ENCODE measurements at places on chromosomes 16 and 17.

DNA sequence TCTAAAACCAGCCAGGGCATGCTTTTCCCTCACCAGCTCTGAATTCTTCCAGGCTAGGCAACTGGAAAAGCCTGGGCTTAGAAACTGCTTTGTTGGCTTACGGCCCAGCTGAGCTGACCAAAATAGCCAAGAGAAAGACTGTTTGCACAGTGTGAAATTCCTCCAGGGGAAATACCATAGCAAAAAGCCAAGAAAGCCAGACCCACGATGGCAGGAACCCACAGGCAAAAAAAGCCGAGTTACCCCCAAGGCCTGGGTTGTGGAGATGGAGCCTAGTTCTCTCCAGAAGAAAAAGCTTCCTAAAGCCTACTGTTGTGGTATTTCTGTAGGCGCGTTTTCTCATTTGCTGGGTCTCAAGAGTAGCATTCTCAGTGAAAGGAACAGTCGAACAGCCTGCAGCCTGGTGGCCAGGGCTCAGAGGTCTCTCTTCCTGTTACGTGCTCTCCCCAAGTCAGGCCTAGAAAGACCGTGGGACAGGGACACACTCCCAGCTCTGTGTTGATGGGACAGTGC, 9.2 kb downstream of the SP2 start:
- DNase-seq = no peak

DNA sequence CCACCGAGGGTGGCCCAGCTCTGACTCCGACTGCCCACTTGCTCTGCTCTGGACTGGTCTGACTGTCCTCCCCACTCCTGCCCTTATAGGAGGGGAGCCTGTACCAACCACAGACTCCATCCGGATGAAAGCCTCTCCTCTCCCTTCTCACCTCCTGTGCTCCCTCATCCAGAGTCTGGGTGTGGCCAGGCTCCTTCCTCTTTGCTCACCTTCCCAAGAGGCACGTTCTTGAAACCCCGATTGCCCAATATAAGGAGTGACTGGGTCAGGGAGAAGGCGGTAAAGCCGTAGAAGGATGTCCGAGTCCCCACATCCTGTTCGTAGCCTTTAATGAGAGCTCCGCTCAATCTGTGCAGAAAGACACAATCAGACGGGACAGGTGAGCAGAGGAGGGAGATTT, 17.1 kb downstream of the ST6GALNAC1 start:
- DNase-seq = no peak

DNA sequence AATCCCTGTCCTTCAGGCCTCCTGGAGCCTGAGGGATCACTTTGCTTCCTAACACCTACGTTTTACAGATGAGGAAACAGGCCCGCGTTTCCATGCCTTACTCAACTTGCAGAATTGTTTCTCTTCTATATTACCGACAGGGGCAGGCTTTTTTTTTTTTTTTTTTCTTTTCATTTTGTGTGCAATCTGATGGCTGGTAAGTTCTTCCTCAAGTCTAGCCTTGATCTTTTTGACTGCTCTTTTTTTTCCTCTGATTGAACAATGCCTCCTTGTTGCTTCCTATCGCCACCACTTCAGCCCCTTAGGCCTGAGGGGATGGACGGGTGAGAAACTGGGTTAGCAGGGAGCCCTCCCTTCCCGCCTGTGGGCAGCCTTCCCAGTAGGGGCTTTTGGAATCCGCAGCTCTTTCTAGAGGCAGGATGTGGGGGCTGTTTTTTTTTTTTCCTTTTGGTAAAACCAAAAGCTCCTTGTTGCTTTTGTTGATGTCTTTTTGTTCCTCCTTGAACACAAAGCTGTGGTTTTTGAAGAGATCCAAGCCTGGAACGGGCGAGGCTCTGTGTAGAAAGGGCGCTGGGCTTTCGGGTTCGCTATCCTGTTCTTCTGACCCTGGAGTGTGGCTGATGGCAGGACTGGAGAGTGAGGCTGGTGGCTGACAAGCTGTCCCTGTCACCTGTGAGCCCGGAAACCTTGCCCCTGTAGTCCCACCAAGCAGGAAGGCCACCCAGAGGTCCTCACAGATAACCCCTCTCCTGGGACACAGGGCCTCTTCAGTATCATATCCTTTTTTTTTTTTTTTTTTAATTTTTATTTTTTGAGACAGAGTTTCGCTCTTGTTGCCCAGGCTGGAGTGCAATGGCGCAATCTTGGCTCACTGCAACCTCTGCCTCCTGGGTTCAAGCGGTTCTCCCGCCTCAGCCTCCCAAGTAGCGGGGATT, 14.0 kb downstream of the LASP1 start:
- no peak for DNase-seq

DNA sequence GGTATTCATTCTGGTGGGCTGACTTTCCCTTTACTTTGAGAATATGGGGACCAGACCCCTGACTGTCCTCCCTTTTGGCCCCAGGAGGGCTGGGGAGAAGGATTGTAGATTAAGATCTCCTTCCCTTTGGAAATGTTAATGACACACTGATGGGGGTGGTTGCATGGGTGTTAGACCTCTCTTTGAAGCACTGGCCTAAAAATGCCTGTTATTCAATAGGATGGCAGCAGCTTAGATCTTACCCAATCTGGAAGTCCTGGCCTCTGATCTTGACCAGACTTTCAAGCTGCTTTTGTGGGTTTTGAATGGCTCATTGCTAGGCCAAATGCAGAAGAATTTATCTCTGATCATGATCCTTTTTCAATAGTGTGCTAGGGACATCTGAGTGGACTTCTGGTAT, 25.7 kb downstream of the MAP3K3 start:
- DNase-seq = no peak

DNA sequence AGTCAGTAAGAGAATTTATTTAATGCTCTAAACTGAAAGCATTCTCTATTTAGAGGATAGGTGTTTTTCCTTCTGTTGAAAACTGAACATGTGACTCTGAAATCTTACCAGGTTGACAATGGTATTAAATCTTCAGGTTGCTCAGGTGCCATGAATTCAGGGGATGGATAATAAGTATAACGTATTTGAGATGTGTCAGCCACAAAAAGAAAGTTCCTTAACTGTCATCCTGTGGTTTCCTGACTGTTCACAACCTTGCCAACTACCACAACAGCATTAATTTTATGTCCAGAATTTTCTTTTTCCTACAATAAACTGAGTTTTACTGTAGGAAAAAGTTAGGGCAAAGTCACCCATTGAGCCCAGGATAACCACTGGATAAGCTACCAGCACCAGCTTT, 243.3 kb upstream of the PSMD7 start:
- no peak for DNase-seq

GRCh38 chr17:1959871-1960544, 65.1 kb downstream of the RTN4RL1 start:
- DNase-seq = no peak

GRCh38 chr17:77670173-77670572, 288.3 kb upstream of the TNRC6C start:
- no peak for DNase-seq

- no peak for DNase-seq
Observed at GRCh38 chr16:83271970-83272575, 535.7 kb upstream of the HSBP1 start.

GRCh38 chr17:64448665-64449512, at the start of gene MILR1:
Gene MILR1 (plus strand): TSS chr17:64449115. CDS start chr17:64449169, 54 bp downstream.
- DNase-seq = no peak

- DNase-seq = no peak
Observed at GRCh38 chr16:67265834-67266233, 13.5 kb upstream of the PLEKHG4 start.

GRCh38 chr17:17414341-17414805, 62.4 kb upstream of the MED9 start:
- no peak for DNase-seq

DNA sequence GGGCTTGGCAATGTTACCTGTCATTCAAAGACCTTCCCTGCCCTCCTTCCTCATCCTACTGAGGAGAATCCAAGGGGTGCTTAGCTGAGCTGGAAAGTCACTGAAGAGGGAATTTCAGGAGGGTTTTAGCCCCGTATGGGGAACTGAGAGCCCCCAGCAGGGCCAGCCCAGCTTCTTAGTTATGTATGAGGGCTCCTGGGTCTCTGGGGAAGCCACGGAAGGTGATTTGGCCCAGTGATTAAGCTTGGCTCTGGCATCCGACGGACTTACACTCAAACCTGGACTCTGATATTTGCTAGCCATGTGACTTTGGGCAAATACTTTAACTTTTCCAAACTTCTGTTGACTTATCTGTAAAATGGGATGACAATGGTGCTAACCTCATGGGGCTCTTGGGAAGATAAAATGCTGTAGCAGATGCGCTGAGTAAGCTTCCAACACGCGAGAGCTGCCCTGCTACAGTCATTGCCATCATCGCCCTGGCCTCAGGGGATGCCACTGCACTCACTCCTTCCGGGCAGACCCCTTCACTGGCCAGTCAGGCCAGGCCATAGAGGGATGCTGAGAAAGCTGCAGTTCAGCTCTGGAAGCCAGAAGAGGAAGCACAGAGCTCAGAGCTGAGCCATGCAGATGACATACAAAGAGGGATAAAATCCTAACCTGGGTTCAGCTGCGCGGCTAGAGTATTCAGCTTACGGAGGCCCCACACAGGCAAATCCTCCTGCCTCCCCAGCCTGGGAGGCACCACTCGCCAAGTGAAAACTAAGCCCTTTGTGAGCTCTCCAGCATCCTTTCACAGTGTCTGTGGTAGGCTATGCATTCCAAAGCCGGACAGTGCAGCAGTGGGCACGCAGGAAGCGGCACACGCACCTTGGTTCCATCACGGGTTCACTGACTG, 44.9 kb upstream of the PIK3R6 start:
- DNase-seq = no peak

GRCh38 chr16:760545-761343, at the start of gene MSLN:
Gene MSLN (plus strand): TSS chr16:760734. CDS start chr16:762681, 1,947 bp downstream.
- DNase-seq = no peak

DNA sequence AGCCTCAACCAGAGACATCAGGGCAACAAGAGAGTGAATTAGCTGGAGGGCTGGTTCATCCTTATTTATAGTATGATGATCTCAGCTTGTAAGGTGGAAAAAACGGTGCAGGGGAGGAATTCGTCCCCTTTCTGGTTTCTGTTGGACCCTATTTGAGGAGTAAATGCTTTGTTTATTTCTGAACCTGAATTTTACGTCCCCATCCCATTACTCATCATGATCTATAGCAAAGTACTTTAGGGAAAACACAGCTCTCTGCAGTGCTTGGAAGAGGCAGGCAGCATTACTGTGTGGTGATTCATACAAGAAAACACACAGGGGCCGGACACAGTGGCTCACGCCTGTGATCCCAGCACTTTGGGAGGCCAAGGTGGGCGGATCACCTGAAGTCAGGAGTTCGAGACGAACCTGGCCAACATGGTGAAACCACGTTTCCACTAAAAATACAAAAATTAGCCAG, 8.0 kb upstream of the VAT1L start:
- DNase-seq = no peak

DNA sequence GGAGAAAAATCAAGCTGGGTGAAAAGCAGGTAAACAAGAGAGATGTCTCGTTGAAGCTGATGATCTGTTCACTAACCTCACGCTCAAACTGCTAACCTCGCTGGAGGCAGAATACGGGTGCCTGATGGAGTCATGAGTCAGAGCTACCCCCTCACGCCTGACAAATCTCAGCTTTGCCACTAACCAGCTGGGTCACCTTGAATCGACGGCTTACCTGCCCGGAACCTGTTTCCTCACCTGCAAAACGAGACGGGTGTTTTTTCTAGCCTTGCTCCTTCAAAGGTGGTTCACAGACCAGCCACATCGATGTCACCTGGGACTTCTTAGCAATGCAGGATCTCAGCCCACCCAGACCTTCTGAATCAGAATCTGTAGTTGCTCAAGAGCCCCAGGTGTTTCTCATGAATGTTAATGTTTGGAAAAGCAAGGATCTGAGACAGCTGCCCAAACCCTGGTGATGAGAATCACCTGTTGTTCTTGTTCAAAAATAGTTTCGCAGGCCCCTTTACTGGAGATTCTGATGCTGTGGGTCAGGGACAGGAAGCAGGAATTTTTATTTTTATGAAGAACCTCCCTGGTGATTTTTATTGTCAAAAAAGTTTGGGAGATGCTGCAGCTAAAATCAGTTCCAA, 56.9 kb downstream of the MARCHF10 start:
- no peak for DNase-seq

GRCh38 chr17:41736983-41737679, 2.7 kb upstream of the HAP1 start:
- DNase-seq = no peak

GRCh38 chr16:27722892-27723450, 173.0 kb downstream of the KATNIP start:
- DNase-seq = no peak

- no peak for DNase-seq
Observed at GRCh38 chr17:81884520-81884919, 6.9 kb downstream of the ALYREF start.

GRCh38 chr16:27430923-27431484, 29.0 kb downstream of the IL21R start:
- DNase-seq = no peak

GRCh38 chr17:41687828-41688640, 651 bp upstream of the EIF1 start:
- DNase-seq = peak; percentile 48

DNA sequence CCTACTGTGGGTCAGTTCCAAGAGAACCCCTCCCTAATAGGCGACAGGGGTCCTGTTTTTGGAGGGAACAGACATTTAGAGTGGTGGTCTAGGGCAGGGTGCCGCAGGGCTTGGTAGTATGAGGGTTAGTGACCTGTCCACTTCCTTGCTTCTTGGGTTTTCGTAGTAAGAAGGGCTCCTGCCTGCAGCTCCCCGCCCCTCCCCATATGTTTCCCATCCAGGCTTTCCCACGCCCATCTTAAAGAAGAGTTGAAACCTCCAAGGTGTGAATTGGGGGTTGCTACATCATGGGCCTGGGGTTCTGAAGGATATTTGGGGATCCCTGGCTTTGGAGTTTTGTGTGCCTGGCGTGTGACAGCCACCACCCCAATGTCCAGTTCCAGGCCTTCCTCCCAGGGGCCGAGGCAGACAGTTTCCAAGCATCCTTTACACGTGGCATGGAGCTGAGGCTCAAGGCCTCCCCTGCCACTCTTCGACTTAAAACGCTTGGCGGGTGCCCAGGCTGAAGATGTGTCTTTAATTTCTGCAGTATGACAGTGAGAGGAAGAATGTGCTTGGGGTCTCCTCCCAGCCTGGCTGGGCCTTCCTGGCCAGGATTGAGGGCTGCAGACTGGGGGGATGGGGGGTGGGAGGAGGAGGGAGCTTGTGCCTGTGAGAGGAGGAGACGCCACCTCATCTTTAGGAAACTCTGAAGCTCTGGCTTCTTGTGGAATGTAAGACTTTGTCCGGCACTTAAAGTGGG, 2.3 kb upstream of the COL1A1 start:
- DNase-seq = no peak

- no peak for DNase-seq
Observed at GRCh38 chr16:53445534-53445933, 11.3 kb downstream of the RBL2 start.

DNA sequence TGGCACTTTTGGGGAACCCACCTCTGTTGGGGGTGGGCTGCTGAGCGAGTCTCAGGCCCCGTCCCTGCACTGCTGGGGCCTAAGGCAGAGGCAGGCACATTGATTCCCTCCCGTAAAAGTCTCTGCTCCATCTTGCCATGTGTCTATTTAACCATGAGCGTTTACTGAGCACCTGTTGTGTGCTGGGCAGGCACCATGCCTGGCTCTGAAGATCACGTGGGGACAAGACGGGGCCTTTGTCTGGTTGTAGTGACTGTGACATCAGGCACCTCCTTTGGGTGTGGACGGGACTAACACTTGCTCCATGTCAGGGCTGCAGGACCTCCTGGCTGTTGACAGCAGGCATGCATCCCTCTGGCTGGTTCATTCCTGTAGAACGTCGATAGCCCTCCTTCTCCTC, 204.7 kb upstream of the CIBAR2 start:
- DNase-seq = no peak

GRCh38 chr17:1557355-1558095, 5.1 kb downstream of the PITPNA start:
- no peak for DNase-seq
